ENCODE measurements at places on chromosomes 6 and 20.

GRCh38 chr20:19519466-19519865 lies 238.6 kb upstream of the RIN2 start:
- no peak for DNase-seq

DNA sequence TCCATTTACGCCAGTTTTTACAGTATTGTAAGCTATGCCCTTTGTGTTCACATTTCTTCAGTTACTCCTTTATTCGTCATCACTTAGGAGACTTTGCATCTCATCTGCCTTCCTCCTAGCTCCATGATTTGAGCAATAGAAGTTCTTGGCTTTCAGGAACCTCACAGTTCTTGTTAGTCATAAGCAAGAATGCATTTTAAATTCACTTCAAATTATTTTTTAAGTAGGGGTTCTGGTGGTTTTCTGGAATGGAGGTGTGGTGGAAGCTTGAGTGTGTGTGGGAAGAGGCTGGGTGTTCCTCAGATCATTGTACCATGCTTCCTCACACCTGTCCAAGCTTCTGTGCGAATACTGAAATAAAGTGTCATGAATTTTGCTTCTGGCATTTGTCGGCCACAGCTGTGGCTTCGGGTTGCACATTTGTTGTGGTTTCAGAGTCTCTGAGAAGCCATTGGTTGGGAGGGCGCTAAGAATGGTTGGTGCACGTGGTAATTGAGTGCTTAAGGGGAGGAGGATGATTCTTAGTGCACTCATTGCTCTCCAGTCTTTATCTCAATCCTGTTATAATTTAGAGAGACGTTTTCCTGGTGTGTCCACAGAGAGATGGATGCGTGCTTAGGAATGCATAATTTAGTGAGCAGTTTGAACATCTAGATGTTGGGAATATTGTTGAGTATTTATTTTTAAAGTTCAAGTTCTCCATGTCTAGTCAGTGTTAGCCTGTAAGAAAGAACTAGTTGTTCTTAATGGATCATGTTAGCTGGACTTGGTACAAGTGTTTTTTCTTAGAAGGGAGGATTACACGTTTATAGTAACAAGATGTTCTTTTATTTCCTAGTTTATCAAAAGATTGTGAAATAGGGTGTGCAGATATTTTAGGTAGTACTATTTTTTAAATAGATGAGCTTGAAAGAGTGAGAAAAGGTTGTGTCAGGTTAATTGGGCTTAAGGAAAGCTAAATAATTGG lies 31.9 kb downstream of the FOXO3 start:
- peak; percentile 92 for DNase-seq

GRCh38 chr20:43189554-43190331 lies at the start of gene PTPRT:
Gene PTPRT, minus strand, starts transcription at chr20:43189906. Its CDS starts 173 bp downstream, at chr20:43189733.
- no peak for DNase-seq

GRCh38 chr6:31831350-31832215 lies 4.0 kb downstream of the HSPA1B start:
- DNase-seq = no peak

DNA sequence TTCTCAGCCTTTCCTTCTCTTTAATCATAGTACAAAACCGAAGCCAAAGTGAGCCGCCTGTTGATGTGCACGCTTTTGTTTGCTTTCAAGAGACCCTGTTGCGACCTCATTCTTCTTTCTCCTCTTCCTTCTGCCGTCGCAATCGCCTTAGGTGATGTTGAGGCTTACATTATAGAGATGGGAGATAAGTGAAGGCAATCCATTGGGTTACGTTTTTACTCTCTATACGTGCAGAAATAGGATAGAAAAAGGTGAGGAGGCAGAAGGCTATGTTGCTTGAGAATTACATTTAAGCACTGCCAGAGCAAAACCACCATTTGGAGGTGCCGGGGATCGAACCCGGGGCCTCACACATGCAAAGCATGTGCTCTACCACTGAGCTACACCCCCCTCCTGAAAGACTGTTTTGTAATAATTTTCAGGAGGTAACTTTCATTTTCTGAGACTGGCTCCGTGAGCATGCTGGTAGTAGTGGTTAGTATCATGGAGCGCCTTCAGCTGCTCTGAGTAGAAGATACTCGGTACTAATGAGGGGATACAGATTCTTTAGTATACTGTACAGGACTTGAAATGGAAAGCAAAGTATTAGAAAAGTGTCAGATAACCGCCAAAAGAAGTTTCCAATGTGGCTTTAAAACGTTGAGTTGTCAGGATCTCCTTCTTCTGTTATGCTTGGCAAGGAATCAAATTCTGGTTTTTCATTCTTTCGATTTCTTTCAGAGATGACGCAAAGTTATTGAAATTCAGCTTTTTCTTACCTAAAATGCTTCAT lies 165.6 kb downstream of the TRIM27 start:
- peak; percentile 56 for DNase-seq

DNA sequence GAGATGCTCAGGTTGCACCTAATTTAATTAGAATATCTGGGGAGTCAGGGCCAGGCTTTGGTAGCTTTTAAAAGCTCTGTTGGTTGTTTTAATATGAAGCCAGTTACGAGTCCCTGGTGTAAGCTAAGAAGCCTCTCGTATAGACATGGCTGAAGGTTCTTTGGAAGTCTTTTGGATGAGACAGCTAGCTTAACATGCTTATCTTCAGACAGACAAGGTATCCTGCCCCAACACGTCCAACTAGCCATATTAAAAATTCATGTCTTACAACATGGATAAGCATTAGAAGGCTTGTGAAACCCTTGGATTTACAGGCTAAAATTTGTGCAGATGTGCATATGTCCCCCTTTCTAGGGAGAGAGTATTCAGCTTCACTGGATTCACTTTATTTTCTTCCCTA lies 105.7 kb upstream of the KCNK16 start:
- DNase-seq = no peak

Measured in GM12865 (cell line).